Prostate gland (tissue), 2 donors: ENCODE measurements at places on chromosomes 3 and 15.

GRCh38 chr3:56988458-56989168 is 71.9 kb upstream of the SPATA12 start:
- DNase-seq, result peak; percentile 83

DNA sequence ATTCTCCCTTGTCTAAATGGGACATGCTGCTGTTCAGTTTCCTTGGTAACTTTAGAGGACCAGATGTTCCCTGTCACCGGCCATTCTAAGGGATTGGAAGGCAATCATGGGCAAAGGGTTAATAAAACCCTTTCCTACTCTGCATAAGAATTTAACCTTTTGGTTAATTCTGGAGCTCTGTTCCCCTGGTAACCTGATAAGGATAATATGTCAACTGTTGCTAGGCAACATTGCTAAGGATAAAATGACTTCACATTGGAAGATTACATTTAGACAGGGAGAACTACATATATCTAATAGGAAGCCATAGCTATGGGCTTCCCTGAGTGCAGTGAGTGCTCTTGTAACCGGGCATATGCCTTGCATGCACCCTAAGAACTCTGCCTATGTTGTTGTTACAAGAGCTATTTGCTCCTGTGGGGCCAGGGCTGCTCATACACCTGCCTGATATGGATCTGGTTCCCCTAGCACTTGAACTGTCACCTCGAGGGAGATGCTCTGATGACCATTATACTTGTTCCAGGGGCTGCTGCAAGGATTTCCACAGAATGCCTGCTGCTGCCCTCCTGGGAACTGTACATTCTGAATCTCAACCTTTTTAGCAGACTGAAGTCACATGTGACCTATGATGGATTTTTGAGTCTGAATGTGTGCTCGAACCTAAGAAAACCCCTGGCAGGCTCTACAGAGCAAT is 326.3 kb upstream of the PDZRN3 start:
- no peak for DNase-seq

DNA sequence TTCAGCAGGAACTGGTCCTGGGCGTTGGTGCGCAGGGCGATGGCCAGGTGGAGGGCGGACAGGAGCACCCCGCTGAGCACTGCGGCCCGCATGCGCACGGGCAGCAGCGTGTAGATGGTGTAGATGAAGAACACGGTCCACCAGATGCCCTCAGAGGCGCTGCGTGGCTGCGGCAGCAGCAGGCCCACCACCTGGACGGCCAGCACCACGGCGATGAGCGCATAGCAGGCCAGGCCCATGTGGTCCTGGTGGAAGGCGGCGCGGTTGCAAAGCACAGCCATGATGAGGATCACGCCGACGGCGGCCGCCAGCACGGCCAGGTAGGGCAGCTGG is 1.5 kb downstream of the ADCY5 start:
- DNase-seq, result no peak

- peak; percentile 74 for DNase-seq
These were observed 32.7 kb downstream of the SMAD3 start for GRCh38 chr15:67097930-67098740.

DNA sequence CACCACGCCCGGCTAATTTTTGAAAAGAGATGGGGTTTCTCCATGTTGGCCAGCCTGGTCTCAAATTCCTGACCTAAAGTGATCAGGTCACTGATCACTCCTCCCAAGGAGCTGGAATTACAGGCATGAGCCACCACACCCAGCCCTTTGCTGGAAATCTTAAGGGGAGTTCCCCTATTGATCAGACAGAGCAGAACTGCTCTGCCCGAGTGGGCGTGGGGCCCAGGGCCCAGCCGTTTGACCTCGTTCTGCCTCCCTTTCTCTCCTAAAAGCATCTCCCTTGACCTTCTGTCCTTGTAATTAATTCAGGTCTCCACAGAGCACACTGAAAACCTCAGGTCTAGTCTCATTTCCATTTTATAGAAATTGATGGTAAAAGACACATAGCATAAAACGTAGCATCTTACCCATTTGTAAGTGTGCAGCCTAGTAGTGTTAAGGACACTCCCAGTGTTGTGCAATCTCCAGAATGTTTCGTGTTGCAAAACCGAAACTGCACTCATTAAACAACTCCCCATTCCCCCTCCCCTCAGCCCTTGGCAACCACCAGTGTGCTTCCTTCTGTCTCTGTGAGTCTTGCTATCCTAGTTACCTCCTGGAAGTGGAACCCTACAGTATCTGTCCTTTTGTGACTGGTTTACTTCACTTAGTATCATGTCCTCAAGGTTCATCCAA is 89.3 kb downstream of the SLCO3A1 start:
- DNase-seq, result peak; percentile 91

- no peak for DNase-seq
These were observed 108.4 kb upstream of the VEPH1 start for GRCh38 chr3:157611536-157612076.

DNA sequence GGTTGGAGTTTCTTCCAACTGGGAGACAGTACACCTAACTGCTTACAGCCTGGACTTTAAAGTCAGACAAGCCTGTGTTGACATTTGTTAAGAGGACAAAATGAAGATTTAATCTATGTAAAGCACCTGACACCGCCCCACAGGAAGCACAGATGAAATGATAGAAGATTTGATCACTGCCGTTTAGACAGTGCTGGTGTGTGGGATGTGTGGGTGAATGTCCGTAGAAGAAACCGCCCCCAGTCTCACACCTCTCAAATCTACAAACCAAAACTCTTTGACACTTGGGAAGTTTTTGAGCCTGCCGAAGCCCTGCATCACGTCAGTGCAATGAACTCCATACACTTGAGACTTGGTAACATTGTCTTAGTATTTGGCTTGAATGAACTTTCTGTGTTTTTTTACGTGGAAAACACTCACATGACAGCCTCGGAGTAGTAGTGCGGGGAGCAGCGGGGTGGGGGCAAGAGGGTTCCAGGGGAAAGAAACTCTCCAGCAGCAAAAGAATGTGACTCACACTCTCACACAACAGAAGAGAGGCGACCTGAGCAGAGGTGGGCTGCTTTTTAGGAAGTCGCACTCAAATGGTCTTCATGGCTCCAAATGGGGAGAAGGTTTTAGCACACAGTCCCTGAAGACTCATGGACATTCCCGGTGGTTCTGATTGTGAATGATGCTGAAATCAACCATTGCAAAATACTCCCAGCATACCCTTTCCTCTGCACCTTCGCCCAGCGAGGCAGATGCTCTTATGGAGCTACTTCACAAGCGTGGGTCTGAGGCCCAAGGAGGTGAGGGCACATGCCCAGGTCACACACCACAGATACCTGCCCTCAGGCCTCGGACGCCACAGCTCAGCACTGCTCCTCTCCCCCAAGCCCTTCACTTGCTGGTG is 79.2 kb downstream of the SRGAP3 start:
- no peak for DNase-seq

- no peak for DNase-seq
These were observed 155.7 kb downstream of the B3GALNT1 start for GRCh38 chr3:160949460-160949859.

GRCh38 chr3:185024406-185024805 is 128.5 kb downstream of the C3orf70 start:
- no peak for DNase-seq

GRCh38 chr15:87816016-87816415 is 440.5 kb downstream of the NTRK3 start:
- no peak for DNase-seq

GRCh38 chr15:29311696-29312095 is 42.1 kb upstream of the NSMCE3 start:
- no peak for DNase-seq

DNA sequence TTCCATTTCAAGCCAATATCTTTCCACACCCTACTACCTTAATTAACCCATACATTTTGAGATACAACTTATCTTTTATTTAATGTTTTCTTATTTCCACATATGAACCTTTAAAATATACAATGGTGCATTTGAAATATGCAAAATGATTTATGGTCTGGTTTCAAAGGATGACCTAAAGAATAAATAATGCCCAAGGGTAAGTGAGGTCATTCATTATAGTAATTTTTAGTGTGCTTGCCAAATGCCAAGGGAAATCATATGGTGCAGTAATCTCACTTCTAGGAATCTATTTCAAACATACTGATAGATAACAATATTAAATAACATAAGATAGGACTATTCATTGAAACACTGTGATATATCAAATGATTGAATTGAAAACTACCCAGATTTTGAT is 1055.4 kb downstream of the AGBL1 start:
- no peak for DNase-seq

DNA sequence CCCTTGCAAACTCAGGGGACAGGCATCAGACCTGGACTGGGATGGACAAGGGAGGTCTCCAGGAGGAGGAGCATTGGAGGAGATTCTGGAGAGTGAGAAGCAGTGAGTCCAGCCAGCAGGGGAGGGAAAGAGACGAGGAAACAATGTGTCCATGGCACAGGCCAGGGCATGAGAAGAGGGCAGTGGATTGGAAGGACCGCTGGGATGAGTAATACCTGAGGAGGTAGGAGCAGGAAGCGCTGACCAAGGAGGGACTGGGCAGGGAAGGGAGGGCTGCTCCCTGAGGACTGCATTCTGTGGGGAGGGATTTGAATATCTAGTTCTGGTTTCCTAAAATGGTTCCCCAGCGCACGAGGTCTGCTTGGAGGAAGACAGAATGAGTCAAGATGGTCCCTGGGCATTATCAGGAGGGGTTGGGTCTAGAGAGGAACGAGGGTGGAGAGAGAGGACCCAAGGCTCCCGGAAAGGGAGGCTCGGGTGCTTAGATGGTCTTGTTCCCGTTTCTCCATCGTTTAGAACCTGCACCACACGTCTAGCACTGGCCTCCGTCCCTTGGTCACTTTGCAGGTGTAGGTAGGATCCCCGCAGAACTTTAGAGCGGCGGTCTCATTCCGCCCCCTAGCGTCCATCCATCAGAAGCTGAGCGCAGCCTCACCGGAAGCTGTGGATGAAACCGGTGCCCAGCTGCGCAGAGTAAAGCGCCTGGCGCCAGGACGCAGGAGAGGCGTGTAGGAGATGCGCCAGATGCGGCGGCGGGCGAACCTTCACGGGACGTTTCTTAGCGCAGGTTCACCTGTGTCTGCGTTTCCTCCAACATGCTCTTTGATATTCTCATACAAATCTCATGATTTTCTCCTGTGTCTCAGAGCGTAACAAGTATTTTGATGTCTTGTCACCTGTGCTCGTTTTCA is 190.7 kb upstream of the NDN start:
- no peak for DNase-seq

DNA sequence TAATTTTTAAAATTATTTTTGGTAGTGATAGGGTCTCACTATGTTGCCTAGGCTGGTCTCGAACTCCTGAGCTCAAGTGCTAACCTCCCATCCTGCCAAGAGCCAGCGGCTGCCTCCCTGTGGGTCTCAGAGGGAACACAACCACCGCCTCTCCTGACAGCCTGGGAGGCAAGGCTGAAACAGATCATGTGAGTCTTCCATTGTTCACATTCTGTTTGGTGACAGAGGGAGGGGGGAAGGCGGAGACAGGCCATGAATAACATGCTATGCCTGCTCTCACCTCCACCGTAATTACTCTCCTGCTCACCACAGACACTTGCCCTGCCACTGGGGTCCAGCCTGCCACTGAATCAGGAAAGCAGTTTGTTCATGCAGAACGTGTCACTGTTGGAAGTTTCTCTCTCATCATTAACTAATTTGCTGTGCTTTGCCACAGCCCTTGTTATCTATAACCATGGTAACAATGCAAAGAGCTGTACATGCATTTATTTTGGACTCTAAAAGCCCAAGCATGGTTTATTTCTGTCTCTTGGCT is 78.4 kb upstream of the RASGRF1 start:
- DNase-seq, result peak; percentile 7

DNA sequence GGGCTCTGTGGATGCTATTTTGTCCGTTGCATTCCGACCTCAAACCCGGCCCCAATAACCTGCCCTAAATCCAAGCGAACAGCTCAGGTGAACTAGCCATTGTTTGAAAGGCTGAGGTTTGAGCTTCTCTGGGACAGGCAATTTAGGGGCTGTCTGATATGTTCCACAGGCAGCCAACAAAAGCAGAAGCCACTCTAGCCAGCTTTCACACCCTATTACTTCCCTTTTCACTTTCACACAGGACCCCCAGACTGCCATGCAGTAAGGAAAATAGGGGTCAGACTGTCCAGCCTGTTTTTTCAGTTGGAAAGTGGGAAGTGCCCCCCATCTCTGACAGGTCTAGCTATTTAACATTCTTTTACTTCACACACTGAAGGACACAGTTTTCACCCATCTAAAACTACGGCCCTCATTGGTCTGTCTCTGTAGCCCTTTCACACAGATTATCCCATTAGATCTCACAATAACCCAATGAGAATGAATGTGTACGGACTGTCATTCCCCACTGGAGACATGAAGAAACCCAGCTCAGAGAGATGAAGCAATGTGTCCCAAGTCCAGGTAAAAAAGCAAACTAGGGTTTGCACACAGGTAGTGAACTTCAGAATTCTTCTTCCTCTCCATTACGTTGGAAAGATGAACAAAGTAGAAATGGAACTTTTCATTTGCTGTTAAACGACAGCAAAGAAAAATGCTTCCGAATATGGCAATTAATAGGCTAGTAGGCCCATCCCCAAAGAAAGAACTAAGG is 1.9 kb downstream of the CCDC12 start:
- DNase-seq, result no peak

- no peak for DNase-seq
These were observed 227.2 kb upstream of the TP63 start for GRCh38 chr3:189404024-189404423.
